Testis (tissue), 5 donors: ENCODE measurements at places on chromosomes 1 and 21. TPM values are rescaled to one million over a fixed set of nuclear protein-coding genes. Genes with fewer than 3 reads are reported as not detected.

The BTBD8 gene
- 14.6 TPM for total RNA-seq

The CLCNKB gene
- total RNA-seq: 4.2 TPM

The RAP1A gene
- 27.6 TPM for total RNA-seq

The ZNF695 gene
- total RNA-seq: 6.1 TPM

The PTAFR gene
- 0.94 TPM for total RNA-seq
